Trophoblast cell (in vitro differentiated cells and primary cell): ENCODE measurements at places on chromosomes 1 and 21.
A peak's percentile ranks its signal among the peaks of the same experiment; 100 is the strongest.

DNA sequence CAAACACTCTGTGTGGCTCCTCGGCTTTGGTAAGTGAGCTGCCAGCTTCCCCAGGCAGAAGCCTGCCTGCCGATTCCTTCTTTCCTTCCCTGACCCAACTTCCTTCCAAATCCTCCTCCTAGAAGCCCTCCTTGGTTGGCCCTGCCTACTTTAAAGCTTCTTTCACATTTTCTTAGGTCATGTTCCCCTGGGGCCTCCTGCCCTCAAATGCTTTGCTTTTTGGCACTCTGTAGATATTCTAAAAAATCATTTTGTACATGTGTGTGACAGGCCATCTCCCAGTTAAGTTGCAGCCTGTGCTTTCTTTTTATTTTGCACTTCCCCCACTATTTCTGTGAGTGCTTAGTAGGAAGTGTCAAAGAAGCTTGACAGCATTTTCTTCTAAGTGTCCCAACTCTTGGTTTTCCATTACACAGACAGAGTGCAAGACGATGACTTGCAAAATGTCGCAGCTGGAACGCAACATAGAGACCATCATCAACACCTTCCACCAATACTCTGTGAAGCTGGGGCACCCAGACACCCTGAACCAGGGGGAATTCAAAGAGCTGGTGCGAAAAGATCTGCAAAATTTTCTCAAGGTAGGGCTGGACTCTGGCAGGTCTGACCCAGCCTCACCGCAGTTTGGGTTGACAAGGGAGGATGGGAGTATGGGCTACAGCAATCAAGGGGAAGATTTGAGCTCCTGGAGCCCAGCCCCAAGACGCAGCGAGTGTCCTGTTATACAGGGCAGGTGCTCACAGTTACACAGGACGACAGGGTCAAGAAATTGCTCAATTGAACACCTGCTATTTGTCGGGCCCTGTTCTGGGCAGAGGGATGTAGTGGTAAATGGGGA lies at the start of gene S100A9:
Gene S100A9, plus strand, starts transcription at position 2 of the 838 bp plus-strand sequence. Its CDS starts 430 bp downstream, at position 432.
- DNase-seq = no peak

- no peak for DNase-seq
These were observed 18.8 kb upstream of the TMEM125 start for GRCh38 chr1:43251024-43251423.

- no peak for DNase-seq
These were observed 242.9 kb downstream of the ST6GALNAC3 start for GRCh38 chr1:76317299-76317900.

- no peak for DNase-seq
These were observed 22.7 kb upstream of the NBL1 start for GRCh38 chr1:19621274-19621950.

GRCh38 chr1:201530741-201531531 lies 8.0 kb upstream of the NAV1 start:
- DNase-seq = peak; percentile 89

GRCh38 chr1:31769720-31770390 lies 5.7 kb upstream of the ADGRB2 start:
- DNase-seq = no peak

DNA sequence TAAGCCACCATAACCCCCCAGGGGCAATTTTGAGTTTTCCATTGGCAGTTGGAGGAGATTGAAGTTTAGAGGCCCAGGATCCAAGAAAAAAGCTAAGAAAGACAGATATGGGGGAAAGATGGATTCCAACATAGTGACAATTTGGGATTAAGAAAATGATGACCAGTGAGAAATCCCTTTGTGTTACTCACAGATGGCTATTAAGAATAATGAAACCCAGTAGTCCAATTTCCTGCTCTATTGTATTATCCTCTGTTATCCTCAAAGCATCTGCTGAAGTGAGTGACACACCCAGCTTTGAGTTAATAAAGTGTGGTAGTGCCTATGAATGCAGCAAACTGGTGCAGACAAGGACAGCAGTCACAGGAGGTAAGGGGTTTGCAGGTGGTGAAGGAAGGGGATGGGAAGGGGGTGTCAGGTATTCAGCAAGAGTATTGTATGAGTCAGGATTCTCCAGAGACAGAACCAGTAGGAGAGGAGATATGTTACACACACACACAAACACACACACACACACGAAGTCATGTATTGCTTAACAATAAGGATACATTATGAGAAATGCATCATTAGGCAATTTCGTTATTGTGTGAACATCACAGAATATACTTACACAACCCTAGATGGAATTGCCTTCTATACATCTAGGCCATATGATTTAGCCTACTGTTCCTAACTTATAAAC lies 112.4 kb upstream of the VANGL1 start:
- DNase-seq = no peak

DNA sequence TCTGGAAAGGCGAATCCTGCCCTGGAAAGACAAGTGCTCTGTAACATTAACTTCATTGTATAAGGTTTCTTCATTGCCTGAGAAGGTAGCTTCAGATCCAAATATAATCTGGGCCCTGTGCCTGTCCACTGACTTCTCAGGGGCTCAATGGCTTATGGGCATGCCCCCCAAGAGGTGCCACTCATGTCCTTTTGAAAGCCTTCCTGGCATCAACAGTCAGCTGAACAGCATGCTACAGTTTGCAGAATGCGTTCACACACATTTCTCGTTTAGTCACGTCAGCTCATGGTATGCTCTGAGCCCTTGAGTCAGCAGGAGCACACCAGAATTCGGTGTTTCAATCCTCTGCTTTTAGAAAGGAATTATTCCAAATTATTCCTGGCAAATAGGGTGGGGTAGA lies 23.8 kb downstream of the TMCC2 start:
- DNase-seq = no peak

DNA sequence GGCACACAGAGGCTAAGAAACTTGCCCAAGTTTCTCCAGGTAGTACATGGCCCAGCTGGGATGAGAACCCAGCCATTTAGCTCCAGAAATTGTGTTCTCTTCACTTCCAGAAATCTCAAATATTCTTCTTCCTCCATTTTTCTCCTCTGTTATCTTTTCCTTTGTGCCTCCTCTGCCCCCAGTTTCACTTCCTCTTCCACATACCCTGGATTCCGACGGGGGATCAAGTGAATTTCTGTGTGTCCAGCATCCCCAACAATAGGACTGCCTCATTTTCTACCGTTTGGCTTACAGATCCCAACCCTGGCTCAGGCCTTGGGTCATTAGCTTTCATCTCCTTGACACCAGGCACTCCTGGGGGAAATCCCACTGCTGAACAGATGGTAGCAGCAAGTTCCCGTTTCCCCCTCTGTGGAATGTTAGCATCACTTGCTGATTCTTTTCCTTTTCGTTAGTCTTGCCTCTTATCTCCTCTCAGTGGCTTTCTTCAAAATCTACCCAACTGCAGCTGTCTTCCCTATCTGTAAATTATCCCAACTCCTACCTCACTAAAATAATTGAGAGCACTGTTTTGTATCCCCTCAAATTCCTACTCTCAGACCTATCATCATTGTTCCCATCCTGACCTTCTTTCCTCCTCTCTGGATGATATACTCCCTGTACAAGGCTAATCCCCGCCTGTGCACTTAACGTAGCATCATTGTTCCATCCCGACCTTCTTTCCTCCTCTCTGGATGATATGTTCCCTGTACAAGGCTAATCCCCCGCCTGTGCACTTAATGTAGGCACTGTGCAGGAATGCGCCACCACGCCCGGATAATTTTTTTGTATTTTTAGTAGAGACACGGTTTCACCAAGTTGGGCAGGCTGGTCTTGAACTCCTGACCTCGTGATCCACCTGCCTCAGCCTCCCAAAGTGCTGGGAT lies 36.5 kb downstream of the SCCPDH start:
- DNase-seq = no peak

GRCh38 chr1:111976332-111976731 lies 13.1 kb downstream of the KCND3 start:
- no peak for DNase-seq

- no peak for DNase-seq
These were observed 20.6 kb upstream of the LAMC2 start for GRCh38 chr1:183165456-183165855.

DNA sequence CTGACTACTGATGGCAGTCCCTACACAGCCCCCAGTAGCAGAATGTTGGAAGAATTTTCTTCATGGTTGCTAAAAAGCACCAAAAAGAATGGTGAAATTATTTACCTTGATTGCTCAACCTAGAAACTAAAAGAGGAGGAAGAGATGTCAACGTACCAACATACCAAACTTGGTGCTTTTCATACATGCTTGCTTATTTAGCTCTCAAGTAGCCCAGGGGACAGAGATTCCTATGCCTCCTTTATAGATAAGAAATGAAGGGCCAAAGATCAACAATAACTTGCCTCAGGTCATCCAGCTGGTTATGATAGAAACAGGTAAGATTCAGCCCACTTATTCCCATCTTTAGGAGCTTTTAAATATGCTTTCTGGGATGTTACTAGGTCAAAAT lies 170.6 kb downstream of the PIGK start:
- peak; percentile 95 for DNase-seq

GRCh38 chr21:45528028-45528705 lies 14.1 kb downstream of the SLC19A1 start:
- peak; percentile 91 for DNase-seq

DNA sequence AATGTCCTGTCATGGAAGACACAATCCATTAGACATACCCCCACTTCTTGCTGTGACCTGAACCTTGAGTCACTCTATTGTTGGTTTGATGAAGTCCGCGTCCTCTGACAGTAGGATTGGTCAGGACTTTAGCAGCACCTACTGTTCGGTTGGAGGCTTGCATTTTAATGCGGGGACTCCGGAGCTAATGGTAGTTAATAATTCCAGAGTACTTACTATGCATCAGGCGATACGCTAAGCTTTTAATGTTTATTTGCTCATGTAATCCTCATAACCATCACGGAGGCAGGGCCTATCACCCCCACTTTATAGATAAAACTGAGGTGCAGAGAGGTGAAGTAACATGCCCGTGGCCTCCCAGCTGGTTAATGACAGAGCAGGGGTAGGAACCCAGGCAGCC lies 7.9 kb upstream of the ELF3 start:
- no peak for DNase-seq

DNA sequence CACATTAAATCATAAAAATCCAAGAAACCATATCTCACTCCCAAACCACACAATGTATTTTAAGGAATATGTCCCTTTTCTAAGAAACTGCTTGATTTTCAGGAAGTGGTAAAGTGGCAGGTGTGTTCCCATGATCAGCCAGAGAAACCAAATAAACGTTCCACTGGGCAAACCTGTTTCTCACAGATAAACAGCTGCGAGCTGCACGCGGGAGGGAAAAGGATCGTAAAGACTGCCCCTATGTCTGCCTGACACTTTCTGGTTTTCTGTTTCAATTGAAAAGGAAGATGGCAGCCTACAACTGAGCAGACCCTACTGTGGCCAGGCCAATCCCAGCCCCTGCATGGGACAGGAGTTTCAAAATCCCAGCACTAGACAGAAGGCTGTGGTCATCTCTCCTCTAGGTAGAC lies 36.6 kb downstream of the HIVEP3 start:
- DNase-seq = peak; percentile 94

GRCh38 chr1:243968413-243968812 lies 82.7 kb upstream of the ZBTB18 start:
- no peak for DNase-seq

DNA sequence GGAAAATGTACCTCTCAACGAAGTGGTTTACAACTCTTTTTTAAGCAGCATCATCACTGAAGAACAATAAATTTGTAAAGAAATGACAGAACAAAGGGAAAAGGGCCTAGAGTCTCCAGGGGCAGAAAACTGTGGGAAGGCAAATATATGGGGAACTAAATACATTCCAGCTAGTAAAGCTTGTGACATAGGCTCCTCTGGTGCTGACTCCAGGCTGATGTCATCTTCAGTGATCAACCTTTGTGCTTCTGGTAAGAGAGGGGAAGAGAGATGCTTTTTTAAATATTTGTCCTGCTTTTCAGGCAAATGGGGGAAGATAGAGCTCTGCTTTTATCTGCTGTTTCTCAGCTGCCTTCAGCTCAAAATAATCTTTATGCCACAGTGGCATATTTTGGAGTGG lies 323.2 kb downstream of the LRRIQ3 start:
- no peak for DNase-seq

DNA sequence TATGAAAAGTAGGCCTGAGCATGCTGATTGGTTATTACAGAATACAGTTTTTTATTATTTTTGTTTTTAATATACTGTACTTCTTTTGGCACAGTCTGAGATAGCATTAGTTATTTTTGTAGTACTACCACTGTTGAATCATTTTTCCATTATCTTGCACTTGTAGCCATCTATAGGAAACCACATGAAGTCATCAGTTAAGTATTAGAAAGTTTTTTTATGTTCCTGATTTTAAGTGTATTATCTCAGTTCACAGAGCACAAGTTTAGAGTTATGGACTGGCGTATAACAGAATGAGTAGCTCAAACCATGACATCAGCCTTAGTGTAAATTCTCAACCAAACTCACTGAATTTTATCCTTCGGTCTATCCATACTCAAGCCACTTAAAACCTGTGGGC lies 22.8 kb downstream of the DHX9 start:
- DNase-seq = no peak

GRCh38 chr1:161390559-161390858 lies 22.8 kb upstream of the CFAP126 start:
- no peak for DNase-seq

DNA sequence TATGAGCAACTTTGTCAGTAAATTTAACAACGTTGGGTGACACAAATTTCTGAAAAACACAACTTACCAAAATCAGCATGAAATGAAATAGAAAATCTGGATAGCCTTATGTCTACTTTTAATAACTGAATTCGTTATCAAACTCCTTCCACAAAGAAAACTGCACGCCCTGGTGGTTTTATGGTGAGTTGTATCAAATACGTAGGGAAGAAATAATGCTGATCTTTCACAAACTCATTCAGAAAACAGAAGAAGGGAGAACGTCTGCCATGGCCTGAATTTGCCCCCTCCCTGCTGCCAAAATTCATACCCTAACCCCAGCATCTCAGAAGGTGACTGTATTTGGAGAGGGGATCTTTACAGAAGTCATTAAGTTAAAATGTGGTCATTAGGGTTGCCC lies 50.0 kb upstream of the COL18A1 start:
- no peak for DNase-seq

- DNase-seq = no peak
These were observed 444.8 kb downstream of the TTLL7 start for GRCh38 chr1:83554174-83554573.

- no peak for DNase-seq
These were observed 151.6 kb downstream of the TOMM20 start for GRCh38 chr1:234976861-234977680.

DNA sequence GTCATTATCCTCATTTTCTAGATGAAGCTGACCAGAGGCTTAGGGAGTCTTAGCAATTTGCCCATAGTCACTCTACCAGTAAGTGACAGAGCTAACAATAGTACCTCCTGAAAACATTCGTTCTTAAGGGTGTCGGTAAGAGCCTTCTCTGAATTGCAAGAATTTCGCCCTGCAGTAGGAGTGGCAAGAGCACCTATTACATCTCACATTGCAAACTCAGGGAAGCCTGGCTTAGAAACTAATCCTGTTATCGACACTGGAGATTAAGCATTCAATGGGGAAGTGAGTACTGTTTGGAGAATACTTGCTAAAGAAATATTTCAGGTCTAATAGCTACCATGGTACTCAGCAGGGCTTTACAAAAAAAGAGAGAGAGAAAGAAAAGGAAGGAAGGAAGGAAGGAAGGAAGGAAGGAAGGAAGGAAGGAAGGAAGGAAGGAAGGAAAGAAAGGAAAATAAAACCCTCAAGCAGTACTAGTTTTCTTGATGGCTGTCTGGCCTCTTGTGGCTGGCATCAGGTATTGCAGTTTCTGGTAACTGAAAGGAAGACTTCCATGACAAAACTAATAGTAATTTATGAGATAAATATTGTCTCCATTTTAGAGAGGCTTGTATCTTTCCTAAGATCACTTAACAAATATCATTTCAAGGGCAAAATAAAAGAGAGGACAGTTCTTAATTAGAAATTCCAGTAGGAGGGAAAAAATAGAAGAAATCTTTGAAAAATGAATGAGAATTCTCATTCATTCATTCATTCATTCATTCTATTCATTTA lies 10.4 kb downstream of the C1orf226 start:
- no peak for DNase-seq
